ENCODE measurements at places on chromosomes 6 and 20.

DNA sequence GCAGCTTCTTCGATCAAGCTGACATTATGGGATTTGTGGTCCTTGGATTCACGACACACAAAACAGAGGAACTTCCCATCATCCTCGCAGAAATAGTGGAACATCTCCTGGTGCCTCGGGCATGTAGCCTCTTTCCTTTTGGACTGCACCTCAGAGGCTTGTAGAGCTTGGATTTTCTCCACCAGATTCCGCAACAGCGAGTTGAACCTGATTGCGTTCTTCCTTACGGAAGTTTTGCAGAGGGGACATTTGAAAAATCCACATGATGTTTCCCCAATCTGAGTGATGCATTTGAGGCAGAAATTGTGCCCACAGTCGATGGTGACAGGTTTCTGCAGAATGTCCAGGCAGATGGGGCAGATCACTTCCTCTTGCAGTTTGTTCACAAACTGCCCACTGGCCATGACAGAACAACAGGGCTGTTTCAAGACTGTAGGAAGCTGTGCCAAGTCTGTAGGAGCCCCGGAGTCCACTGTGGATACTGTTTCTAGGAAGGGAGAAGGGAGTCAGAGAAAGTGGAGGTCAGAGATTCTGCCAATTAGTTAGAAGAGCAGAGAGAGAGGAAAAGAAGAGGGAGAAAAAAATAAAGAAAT, 392 bp downstream of the TRIM31 start:
- DNase-seq, result no peak

DNA sequence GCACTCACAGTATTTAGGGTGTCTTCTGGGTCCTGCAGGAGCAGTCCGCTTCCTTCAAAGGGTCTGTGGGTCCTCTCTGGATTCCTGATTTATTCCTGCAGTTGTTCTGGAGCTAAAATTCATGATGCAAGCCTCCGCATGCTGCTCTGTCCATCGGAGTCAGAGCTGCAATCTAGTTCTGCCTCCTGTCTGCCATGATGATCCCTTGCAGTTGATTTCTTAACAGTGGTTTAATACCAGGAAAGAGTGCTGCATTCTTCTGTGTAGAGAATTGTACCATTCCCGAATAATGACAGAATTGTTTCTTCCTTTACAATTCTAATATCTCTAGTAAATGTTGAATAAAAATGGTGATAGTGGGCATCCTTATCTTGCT, 72.0 kb upstream of the B3GAT2 start:
- no peak for DNase-seq

DNA sequence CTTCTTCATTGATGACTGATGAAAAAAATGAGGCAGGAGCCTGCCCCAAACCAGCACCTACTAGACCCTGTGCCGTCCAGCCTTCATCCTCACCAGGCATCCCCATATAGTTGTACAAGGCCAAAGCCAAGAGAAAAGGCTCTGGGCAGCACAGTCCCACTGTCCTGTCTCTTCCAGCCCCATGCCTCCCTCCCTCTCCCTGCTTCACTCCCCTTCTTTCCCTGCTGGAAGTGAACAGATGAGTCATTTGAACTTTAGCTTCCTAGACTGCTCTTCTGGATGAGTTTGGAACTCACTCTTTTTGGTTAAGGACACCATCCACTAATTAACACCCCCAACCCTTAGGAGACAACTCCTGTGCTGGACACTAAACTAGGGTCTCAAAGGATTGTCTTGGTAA, 235.2 kb downstream of the LRFN2 start:
- DNase-seq, result no peak

DNA sequence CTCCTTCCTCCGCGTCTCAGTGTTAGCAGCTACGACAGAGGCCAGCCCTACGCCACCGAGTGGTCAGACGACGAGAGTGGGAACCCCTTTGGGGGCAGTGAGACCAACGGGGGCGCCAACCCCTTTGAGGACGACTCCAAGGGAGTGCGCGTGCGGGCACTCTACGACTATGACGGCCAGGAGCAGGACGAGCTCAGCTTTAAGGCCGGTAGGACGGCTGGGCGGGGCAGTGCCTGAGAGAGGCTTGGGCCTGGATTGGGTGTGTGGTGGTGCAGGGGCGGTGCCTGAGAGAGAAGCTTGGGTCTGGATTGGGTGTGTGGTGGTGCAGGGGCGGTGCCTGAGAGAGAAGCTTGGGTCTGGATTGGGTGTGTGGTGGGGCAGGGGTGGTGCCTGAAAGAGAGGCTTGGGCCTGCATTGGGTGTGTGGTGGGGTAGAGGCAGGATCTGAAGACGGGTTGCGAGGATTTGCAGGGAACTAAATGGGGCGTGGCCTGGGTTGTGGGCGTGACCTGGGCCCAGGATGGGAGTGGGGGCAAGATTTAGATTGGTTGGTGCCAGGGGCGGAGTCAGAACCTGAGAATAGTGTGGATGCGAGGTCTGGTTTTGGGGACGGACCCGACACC, 24.4 kb downstream of the SPDEF start:
- DNase-seq, result no peak

DNA sequence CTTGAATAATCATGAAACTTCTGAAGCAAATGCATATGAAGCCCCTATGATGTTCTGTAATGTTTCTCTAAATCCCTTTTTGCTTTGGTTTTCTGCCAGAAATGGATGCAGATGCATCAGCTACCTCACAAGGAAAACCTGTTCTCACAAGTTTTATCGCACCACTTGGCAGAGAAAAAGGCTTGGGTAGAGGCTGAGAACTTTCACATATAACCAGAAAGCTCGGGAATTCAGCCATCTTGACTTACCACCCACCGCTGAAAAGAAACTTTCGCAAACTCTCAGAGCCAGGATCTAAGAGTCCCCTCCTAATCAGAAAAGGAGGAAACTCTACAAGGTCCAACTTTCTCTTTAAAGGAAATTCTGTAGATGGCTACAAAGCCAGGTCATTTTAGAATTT, 36.2 kb upstream of the ADTRP start:
- DNase-seq, result no peak

GRCh38 chr20:6533761-6534479, 233.6 kb upstream of the BMP2 start:
- peak; percentile 23 for DNase-seq

DNA sequence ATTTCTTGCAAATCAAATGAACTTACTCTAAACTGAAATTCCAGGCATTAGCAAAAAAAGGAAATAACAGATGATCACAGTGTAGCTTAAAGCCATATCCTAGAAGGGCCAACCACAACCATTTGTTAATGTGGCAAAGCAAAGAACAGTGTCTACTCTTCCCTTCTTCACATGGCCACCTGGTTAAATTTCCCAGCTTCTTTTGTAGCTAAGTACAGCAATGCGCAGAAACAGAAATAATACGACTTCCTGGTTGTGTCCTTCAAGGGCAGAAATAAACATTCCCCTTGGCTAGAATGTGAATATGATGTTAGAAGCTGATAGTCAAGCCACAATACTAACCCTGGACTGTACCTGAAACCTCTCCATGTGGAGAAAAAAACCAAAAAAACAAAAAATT, 9.6 kb downstream of the SNX3 start:
- no peak for DNase-seq

- peak; percentile 50 for DNase-seq
Measured at GRCh38 chr6:118876814-118877213, 17.1 kb upstream of the ASF1A start.

DNA sequence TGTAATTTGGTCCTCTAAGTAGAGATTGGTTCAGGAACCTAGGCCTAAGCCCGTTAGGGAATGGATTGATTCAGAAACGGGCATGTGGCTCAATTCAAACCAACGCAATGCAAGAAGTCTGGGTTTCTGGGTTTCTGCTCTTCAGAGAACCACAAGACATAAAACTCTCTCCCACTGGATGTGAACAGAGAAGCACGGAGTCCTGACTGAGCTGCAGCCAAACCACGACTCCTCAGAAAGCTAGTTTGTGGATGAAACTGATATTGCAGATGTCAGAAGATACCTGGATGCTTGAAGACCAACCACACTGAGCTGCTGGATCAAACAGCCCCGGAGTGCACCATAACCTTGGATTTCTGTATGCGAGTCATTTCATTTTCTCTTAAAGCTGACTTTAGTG, 50.0 kb downstream of the SOD2 start:
- no peak for DNase-seq

- no peak for DNase-seq
Measured at GRCh38 chr6:74333406-74333805, 637.4 kb downstream of the CD109 start.

DNA sequence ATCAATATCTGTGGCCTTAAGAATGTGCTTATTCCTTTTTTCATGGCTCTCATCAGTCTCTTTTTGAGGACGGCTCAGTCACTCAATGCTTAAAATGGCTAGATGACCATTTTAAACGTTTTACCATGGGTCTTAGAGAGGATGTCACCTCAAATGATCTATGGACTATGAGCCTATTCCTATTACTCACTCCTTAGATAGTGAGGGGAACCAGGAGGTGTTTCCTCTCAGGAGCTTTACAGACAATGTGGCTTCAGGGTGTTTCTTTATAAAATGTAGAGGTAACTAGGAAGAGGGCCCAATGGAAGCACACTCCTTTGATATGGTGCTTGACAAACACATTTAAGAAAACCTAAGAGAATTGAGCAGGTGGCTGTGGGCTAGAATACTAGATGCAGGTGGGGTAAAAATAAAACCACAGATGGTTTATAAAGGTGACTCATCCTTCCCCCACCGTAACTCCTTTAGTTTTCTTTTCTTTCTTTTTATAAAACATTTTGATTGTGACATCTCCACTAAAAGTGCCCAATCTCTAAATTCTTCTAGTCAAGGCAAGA, 1.5 kb upstream of the TMEM200A start:
- DNase-seq, result no peak

DNA sequence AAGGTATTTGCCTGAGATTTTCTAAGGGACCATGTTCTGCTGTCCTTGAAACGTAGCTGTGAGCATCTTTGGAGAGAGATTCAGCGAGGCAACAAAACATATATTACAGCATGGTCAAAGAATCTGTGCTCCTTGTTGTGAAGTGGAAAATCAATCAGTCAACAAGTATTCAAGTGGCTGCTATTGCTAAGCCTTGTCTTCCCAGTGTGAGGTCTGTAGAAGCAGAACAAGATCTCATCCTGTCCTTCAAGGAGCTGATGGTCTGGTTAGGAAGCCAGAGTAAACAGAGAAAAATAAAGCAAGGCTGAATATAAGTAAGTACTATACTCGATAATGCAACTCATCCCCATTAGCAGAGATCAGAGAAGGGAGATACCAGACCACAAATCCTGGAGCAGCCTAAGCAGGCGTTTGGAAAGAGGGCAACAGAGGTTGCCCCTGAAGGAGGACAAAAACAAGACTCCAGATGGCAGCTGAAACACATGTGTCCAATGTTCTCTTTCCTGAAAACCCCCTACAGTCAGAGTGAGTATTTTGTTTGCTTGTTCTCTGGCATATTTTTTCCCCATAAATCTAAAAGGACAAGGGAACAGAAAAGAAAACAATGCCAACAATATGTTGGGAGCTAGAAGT, 392.0 kb downstream of the SYNE1 start:
- no peak for DNase-seq

DNA sequence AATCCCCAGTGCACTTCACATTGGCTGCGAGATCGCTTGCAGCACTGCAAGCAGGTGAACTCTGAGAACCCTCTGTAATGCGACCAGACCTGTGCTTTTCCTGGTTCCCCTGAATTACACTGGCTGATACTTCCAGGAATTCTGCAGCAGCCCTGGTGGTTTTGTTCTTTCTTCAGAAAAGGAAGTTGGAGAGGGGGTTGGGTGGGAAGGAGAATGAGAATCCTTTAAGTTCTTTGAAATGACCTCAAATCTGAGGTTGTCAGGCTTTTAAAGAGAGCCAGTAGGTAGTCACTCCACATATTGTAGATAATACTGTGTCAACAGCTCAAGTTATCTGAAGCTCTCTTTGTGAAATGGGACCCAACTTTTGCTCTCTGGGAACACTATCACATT, 62.4 kb downstream of the GCNT2 start:
- no peak for DNase-seq

- DNase-seq, result peak; percentile 66
Measured at GRCh38 chr20:44959638-44960102, 527 bp downstream of the TOMM34 start.

DNA sequence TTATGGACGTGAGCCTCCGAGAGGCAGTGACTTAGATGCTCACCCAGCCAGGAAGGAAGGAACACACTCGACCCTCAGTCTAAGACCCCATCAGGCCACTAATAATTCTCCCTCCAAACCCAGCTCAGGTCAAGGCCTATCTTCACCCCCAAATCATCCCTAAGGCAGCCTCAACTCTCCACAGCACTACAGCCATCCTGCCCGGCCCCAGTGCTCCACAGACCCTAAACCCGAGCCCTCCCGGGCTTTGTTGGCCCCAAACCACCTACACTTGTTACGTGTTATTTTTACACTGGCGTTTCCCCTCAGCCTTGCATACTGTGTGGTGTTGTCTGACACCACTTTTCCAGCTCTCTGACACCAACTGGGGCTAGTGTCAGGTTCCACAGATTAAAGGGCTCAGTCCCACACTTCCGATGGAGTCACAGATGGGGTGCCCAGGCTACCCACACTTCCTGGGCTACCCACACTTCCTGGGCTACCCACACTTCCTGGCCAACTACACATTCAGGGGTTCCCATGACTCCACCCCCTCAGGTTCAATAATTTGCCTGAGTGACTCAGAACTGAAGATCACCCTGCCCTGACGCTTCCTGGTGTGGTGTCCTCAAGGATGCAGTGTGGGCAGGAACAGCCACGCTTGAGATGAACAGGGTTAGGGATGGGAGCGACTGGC, 25.3 kb downstream of the RBCK1 start:
- no peak for DNase-seq

DNA sequence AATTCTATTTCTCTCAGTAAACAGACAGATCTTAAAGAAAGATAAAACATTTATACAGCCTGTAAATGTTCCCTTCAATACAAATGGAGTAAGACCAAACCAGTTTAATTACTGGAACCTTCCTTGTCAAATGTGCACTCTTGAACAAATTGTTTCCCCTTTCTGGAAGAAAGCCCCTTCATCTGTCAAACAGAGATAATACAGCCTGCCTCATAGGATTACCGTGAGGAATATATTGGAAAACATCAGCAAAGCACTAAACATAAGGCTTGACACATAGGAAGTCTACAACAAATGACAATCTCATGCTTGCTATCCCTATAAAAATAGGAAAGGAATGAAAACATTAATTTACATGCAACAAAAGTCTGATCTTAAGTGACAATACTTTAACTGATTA, 173.8 kb downstream of the PTPRK start:
- DNase-seq, result no peak

DNA sequence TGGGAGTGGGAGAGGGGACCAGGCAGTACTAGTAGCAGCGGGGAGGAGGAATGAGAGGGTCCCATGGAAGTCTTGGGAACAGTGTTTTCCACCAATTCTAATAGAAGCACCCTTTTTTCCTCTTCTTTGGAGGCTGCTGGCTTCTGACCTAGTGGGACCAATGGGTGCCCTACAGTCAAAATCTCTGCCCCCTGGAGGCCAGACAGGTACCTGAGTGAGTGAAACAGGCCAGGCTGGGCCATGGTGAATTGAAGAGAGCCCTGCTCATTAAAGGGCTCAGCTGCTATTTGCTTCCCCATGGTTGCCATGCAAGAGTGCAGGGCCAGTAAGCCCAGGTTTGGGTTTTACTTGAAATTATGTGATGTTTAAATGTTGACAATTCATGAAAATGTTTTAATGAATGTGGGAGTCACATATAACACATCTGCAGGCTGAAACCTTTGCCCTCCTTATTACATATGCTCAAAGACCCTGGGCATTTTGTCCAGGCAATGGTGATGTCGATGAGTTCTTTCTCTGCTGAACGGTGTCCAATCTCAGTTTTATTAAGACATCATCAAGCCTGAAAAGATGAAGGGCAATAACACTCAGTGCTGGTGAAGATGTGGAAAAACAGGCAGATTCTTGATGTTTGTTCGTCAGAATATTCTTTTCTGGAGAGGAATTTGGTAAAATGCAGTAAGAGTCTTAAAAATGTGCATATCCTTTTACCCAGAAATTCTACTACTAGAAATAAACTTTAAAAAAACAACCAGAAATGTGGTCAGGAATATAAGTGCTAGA, 42.3 kb upstream of the OCSTAMP start:
- no peak for DNase-seq
